ENCODE measurements at places on chromosomes 3 and 15.

DNA sequence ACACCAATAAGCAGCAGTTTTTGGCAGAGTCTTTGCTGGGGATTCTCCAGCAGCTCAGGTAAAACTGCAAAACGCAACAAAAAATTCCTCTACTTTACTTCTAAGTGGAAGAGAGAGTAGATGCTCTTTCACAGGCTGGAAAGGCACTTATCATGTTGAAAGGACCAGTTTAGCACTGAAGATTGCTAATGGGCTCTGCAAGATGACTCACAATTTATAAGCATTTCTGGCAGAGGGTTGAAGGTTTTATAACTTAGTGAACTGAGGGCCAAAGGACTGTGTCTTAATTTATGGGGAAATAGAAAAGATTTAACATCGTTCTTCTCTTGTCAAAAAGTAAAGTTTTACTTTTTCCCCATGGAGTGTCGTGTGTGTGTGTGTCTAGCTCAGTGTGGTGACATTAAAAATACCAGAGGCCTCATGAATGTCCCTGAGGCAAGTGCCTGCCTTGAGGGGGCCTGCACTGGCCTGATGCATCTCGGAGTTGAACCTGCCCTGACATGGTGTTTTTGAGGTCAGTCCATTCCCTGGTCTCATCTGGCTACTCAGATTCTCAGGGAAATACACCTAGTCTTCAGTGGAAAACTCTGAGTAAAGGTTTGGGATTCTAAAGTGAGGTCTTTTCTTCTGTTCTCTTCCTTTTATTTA lies 1092.0 kb downstream of the NAALADL2 start:
- DNase-seq = no peak

DNA sequence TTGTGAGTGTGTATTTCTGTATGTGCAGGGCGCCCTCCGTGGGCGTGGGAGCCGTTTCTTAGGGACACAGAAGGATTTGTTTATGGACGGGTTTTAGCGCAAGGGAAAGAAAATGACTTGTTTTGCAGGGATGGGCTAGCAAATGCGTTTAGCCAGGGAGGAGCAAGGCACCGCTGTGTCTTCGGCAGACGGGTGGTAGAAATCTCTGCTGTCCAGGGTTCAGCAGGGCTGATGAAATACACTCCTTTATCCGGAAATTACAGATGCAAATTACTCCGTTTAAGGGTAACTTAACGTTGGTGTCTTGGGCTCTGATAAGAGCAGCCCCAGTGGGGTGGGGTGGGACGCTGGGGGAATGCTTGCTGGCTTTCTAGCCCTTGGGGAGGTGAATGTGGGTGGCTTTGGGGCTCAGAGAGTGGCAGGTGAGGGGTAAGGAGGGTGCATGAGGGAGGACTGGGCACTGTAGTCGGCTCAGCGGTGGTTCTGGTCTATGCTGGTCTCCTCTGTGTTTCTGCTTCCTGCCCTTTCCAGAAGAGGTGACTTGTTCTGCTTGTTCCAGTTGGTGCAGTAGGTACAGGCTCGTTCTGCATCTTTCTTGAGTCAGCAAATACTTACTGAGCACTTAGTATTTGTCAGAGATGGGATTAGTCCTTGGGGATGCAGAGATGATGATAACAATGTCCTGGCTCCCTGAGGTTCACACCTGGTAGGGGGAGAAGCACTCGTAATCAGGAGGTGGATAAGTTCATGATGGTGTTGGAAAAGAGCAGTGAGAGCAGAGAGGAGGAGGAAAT lies 954 bp downstream of the SV2B start:
- DNase-seq = no peak

GRCh38 chr15:45522328-45523165 lies at the start of gene SLC30A4:
Gene SLC30A4, minus strand, starts transcription at chr15:45522755. Its CDS starts 401 bp downstream, at chr15:45522354.
- DNase-seq = peak; percentile 65

DNA sequence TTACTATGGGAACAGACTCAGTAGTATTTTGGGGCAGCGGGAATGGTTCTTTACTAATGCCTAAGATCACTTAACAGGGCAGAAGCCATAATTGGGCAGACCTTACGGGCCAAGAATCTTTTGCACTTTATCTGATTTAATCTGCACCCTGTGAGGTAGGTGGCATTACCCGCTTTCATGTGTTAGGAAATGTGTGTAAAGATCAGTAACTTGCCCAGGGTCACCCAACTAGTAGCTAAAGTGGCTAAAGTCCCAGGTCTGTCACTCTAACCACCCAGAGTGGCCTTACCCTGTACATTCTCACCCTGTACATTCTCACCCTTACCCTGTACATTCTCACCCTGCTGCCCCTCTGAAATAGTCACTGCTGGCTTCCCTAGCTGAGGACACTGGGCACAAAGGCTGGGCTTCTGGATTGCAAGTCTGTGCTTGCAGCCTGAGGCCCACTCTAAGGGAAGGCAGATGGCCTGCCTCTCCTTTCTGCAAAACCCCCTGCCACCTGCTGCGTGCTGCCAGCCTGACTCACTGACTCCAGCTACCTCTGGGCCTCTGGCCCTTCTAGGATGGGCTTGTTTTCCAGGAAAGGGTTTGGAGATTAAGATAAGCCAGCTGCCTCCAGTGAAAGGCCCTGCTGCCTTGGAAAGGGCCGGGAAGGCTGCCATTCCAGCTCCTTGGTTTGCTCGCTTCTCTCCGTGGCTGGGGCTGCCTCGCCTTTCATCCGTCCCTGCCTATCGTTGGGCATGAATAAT lies 37.5 kb upstream of the MYZAP start:
- no peak for DNase-seq

DNA sequence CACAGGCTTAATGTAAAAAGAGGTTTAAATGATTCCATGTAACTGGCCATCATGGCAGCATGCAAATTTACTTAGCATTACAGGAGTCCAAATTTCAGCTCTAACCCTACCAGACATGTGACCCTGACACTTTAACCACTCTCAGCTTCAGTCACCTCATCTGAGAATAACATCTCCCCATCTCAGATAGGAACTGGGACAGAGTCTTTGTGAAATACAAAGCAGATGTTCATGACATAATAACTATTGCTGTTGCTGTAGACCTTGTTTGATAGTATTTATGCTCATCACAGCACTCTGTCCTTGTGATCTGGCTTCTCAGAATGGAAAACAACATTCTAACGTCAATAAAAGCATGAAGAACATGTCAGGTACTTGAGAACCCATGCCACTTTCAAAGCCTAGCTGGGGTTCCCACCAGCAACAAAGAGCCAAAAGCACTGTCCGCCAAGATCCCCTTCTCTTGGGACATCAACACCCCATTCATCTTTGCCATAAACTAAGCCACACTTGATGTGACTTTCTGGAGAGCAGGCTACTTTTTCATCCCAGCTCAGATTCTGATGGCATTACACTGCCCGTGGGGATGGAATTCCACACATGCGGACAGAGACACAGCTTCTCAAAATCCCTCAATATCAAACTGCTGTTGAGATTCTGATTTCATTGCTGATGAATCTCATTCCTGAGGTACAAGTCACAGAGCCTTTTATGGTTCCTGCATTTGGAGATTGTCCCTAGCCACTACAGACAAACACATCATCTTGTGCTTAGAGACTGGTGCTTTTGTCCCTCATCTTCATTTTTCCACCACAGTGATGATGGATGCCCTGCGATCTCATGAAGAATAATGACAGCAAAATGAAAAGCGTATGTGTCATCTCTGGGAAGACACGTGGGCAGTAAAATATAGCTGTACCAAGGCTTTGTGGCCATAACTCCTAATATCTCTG lies 202.7 kb downstream of the TNIK start:
- no peak for DNase-seq

GRCh38 chr3:173970281-173970680 lies 572.7 kb downstream of the NLGN1 start:
- no peak for DNase-seq

DNA sequence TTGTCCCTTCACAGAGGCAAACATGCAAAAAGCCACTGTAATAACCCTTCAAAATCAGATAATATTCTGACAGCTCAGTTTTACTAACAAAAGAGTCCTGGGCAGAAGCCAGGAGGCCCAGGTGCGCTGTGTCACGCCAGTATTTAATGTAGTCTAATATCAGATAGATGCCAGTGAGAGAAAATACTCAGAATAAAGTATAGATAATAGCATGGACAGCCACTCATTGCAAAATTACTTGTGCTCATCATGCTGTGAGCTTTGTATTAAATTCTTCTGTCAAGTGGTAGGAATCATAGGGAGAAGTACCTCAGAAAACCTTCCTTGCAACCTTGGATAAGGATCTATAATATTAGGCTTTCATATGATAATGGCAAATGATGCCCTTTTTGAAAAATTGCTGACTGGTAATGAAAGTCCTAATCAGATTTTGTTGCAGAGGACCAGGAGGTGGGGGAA lies 1154.3 kb downstream of the ROBO1 start:
- no peak for DNase-seq

- DNase-seq = no peak
Observed at GRCh38 chr3:60764870-60765269, 486.4 kb downstream of the FHIT start.

DNA sequence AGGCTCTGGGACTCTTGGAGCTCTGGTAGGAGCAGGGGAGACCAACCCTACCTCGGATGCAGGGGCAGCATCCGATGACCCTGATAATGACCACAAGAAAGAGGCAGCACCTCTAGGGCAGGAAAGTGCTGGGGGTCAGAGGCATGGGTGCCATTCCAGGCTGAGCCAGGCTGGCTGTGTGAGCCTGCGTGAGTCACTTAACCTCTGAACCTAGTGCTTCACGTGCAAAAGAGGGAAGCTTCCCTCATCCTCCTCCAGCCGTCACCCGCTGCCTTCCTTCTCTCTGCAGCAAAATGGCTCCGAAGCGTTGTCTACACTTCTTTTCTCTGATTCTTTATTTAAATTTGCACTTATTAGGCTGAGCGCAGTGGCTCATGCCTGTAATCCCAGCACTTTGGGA lies 35.5 kb downstream of the ZDHHC19 start:
- no peak for DNase-seq

DNA sequence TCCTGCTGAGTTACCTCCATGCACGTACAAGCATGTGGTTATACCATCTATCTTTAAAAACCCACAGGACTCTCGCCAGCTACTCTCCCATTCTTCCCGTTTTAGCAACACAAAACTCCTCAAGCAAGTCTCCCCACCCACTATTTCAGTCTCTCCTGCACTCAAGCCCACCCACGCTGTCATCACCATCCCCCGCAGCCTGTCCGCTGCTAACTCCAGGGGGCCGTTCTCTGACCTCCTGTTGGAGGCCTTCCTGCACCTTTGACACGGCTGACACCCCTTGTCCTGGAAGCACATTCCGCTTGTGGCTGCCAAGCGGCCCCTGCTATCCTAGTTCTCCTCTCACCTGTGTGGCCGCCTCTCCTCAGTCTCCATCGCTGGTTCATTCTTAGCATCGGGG lies 7.5 kb upstream of the PCSK6 start:
- DNase-seq = no peak
